Cortex of kidney (tissue), 1 donor: ENCODE measurements at places on chromosomes 5 and 9.

- DNase-seq: no peak
These were observed 3.7 kb downstream of the GSN start for GRCh38 chr9:121271368-121272341.

- DNase-seq: no peak
These were observed 60.3 kb downstream of the ADCY2 start for GRCh38 chr5:7456206-7456605.

- no peak for DNase-seq
These were observed 122.0 kb downstream of the GDNF start for GRCh38 chr5:37717613-37718431.

DNA sequence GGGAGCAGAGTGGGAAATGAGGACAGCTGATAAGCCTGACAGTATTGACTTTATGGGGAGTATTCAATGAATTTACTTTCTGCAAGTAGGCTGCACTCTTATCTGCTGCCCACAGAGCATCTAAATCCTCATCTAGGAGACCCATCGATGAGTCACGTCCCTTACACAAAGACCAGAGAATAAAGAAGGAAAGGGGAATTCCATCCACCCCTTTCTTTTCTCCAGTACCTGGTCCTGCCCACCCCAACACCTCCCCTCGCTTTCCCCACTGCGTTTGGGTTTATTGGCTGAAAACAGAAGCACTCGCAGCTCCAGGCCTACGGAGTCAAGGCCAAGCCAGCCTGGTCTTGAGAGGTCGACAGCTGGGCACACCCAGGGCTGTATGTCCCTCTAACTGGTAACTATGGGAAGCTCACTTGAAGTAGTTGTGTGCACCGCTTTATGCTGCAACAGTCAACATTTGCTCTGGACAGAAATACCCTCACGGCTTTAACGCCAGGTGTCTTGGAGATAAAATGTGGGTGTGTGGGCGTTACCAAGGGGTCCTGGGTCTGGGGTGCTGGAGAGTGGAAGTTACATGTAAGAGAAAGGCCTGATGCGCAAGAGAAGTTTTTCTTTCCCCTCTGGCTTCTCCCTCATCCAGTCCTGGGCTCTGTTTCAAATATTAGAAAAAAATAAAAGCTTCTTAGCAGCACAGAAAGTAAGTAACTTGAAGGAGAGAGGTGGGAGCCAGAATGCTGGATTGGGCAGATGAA is 14.5 kb upstream of the TAL2 start:
- no peak for DNase-seq

DNA sequence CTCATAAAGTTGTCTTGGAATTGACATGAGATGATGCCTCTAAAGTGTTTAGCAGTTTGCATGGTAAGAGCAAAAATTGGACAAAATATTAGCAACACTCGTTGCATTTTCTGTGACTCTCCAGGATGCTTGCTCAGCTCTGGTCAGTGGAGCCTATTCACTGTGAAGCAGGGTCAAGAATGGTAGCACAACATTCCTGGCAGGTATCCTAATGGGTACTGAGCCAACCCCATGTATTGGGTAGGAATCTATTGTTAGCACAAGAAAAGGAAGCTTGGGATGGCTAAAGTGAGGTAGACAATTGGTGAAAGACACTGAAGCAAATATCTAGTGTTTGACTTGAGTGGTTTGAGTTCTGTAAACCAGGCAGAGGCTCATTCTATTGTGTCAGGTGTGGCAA is 10.4 kb upstream of the ACTBL2 start:
- DNase-seq: no peak
